Activated T-helper 1 cell treated with anti-CD3 and anti-CD28 coated beads, Interleukin-2, amount 50 U/mL, for 16 hours (primary cell): ENCODE measurements at places on chromosomes 2 and 18.

DNA sequence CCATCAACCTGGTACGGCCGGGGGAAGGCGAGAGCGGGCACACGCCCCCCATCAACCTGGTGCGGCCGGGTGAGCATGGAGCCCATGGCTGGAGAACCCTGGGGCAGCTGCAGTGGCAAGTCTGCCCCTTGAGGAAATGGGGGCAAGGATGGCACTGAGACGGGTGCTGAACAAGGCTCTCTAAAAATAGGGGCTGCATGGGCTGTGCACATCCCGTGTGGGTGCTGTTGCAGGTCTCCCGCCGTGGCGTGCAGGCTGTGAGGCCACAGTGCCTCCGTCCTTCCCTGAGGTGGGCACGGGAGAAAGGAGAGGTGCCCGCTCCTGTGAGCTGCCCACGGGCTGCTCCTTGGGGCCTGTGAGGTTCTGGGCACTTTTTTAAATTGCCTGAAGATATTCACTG lies 99.2 kb downstream of the NFATC1 start:
- DNase-seq, result no peak

DNA sequence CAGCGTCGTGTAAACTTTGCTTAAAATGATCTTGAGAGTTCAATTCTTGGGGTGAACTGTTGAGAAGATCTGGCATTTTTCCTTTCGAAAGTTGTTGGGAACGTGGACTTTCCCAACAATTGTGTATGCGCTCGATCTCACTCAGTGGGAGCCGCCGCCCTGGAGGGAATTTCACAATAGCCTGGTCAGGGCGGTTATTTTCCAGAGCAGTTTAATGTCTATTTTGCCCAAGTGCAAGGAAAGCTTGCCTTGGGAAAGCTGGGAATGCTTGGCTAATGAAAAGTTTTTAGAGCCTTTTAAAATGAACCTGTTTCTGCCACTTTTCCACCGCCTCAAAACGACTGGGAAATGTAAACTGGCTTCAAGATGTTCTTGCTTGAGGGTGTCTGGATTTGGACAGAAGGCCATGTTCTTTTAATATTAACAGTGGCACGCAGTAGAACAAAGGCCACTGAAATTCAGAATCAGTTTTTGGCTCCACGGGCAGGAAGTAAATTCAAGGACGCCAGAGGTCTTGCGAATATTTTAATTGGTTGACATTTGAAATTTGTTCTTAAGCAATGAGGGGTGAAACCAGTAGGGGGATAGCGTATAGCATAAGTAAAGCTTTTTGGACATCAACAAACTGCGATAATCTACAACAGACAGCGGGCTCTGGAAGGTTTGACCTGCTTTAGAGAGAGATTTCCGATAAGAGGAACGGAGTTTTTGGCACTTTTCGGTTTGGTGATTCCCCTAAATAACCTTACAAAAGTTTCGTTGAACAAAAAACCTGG lies 1.2 kb downstream of the CFLAR start:
- no peak for DNase-seq

- no peak for DNase-seq
Measured at GRCh38 chr2:194004590-194005206, 1652.3 kb upstream of the SLC39A10 start.

DNA sequence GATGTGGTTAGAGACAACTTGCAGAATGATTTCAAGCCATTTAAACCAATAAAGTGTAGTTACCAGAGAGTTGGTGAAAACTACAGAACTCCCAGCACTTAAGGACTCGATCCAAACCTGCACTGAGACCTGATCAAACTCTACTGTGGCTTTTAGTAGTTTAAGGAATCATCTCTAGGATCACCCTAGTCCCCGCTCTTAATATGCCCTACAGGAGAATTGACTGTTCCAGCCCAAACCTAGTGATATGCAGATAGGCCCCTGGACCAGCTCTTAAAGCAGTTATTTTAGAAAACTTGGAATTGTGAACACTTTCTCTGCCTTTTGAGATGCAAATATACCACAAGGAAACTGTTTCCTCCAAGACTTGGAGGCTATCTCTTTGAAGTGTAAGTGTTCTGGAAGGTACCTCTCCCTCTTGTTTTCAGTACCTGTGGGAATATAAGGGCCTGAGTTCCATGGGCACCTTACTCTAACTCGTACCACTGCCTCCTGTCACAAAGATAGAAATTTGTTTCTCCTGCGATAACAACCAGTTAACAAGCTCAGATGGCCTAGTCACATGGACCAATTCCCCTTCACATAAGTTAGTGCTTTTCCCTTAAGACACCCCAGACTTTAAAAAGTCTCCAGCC lies 1367.2 kb upstream of the SLC39A10 start:
- no peak for DNase-seq

DNA sequence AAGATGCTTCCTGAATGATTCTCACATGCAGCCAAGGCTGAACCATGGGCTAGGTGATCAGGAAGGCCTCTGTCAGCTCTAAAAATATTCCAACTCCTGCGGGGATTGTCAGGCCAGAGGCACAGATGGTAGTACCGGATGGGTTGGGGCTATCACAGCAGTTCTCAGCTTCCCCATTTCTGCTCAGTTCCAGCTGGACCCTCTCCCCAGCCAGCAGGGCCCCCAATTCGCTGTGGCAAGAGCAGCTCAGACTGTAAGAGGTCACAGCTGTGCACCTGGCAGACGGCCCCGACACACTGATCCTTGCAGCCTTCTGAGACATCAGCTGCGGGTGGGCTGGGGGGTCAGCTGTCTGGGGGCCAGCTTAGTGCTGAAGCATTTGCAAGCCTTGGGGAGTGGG lies 43.6 kb upstream of the TCF7L1 start:
- no peak for DNase-seq

GRCh38 chr2:198337368-198337767 lies 533.0 kb downstream of the PLCL1 start:
- no peak for DNase-seq

GRCh38 chr18:79927607-79928562 lies 23.6 kb downstream of the SLC66A2 start:
- no peak for DNase-seq

- peak; percentile 48 for DNase-seq
Measured at GRCh38 chr2:241315879-241316631, at the start of gene SEPTIN2. Gene SEPTIN2 (plus strand): TSS chr2:241315925. CDS start chr2:241324233, 8,308 bp downstream.

DNA sequence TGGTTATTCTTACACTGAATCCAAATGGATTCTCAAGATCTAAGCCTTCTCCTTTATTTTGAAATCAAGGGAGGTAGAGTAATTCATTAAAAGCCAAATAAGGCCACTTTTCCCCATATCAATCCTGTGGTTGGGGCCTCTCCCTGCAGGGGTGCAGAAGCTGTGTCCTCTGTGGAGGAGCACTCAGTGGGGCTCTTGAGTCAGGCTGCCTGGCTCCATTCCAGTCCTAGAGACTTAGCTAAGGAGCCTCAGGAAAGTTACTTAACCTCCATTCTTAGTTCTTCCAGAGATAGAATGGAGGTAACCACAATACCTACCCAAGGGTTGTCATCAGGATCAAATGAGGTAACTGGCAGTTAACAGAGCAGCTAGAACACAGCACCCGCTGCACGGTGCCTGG lies 564.3 kb downstream of the CMPK2 start:
- no peak for DNase-seq

GRCh38 chr2:185044323-185044874 lies 446.1 kb downstream of the ZNF804A start:
- no peak for DNase-seq

DNA sequence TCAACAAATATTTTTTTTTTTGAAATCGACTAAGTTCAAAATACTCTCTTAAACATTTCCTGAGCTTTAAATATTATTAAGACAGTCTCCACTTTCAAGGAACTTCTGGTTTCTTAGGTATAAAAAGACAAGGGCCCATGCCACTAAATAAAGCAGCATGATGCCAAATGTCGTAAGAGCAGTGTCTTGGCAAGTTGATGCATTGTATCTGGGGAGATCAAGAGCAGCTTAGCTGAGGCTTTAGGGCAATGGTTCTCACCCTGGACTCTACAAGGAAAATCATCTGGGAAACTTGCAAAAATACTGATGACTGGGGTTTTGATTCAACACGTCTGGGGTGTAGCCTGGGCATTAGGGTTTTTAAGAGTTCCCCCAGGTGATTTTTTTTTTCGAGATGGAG lies 41.3 kb downstream of the COL4A3 start:
- DNase-seq, result no peak

- no peak for DNase-seq
Measured at GRCh38 chr2:54619660-54620231, 103.7 kb upstream of the EML6 start.
